ENCODE measurements at places on chromosomes 5 and 9. TPM values are rescaled to one million over a fixed set of nuclear protein-coding genes. Genes with fewer than 3 reads are reported as not detected.

The SYNPO gene
- total RNA-seq: 4.5 TPM

The RABEPK gene
- total RNA-seq: 14.6 TPM

The TPM2 gene
- total RNA-seq: 190 TPM

The LHX3 gene
- total RNA-seq: 0.42 TPM

The RNF208 gene
- total RNA-seq: 3.8 TPM

The GRXCR2 gene
- total RNA-seq: 0.46 TPM

The SLC25A48 gene
- total RNA-seq: 1.9 TPM

The ARAP3 gene
- total RNA-seq: 2.1 TPM

The ADGRV1 gene
- 2.5 TPM for total RNA-seq

The SLC30A5 gene
- total RNA-seq: 56.8 TPM

Measured in lower leg skin (tissue), 4 donors.